ENCODE measurements at places on chromosomes 4 and X. TPM values are rescaled to one million over a fixed set of nuclear protein-coding genes. Genes with fewer than 3 reads are reported as not detected.
A peak's percentile ranks its signal among the peaks of the same experiment; 100 is the strongest.

Gene ADH1B
- not detected for total RNA-seq

GRCh38 chrX:119775517-119776238 lies 15.8 kb downstream of the RPL39 start:
- peaks cover 11% of the 10 kb centered on the region for H3K4me1 ChIP-seq
- no peak overlapping the region for H3K4me3 ChIP-seq
- no peaks in the 10 kb centered on the region for H3K27me3 ChIP-seq
- DNase-seq, result no peak
- H3K27ac ChIP-seq, result peak overlapping the region; percentile 36

DNA sequence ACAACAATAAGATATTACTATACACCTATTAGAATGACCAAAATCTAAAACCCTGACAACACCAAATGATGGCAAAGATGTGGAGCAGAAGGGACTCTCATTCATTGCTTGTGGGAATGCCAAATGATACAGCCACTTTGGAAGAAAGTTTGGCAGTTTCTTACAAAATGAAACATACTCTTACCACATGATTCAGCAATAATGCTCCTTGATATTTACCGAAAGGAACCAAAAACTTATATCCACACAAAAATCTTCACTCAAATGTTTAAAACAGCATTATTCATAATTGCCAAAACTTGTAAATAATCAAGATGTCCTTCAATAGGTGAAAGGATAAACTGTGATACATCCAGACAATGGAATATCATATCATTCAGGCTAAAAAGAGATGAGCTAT lies 180.9 kb downstream of the COL25A1 start:
- no peaks in the 10 kb centered on the region for H3K4me1 ChIP-seq
- H3K4me3 ChIP-seq, result no peak overlapping the region
- peaks cover 41% of the 10 kb centered on the region for H3K27me3 ChIP-seq
- no peaks in the 10 kb centered on the region for H3K36me3 ChIP-seq
- no peak for DNase-seq

Gene GSX2
- total RNA-seq, result not detected

DNA sequence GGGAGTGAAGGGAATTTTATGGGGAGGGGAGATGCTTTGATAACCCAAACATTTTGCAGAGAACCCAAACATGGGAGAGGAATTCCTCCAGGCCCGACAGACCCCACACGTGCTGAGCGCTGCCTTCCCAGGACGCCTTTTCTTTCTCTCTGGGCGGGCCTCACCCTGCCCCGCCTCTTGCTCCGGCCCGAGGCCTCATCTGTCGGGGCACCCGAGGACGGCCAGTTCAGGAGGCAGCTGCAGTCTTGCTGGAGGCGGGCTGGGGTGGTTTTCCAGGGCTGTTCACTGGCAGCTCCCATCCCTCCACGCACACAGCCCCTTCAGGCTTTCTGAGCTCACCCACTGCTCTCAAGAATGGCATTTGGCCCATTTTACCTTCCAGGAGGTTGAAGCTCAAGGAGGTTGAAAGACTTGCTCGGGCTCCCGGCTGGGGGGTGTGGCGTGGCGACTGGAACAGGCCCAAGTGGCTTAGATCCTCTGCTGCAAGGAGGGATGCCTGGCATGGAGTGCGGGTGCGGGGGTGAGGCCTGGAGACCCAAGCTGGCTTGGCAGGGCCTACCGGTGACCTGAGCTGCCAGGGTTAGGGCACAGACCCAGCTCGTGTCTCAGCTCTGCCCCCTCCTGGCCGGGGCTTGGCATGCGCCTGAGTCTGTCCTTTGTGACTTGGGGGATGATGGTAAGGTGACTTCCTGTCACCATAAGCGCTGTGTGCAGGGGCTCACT lies 99.2 kb downstream of the PSAPL1 start:
- H3K36me3 ChIP-seq, result no peaks in the 10 kb centered on the region
- H3K27ac ChIP-seq, result peak overlapping the region; percentile 9

DNA sequence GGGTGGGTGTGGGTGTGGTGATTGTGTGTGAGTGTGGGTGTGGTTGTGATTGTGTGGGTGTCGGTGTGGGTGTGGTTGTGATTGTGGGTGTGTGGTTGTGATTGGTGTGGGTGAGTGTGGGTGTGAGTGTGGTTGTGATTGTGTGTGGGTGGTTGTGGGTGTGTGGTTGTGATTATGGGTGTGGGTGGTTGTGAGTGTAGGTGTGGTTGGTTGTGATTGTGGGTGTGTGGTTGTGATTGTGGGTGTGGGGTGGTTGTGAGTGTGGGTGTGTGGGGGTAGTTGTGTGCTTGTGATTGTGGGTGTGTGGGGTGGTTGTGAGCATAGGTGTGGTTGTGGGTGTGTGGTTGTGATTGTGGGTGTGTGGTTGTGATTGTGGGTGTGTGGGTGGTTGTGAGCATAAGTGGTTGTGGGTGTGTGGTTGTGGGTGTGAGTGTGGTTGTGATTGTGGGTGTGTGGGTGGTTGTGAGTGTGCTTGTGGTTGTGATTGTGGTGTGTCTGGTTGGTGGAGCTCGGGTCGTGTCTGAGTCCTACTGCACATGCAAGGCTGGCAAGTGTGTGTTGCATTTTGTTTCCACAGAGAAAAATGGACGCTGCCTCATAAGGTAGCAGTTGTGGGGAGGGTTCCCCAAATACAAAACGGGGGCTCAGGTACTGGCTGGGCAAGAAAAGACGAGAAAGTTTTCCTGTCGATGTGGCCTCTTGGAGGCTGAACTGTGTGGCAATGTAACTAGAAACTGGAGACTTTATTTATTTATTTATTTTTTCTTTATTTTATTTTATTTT lies 116.7 kb downstream of the UBE2K start:
- peak overlapping the region; percentile 60 for H3K27ac ChIP-seq
- peak; percentile 19 for DNase-seq
- peaks cover 3% of the 10 kb centered on the region for H3K27me3 ChIP-seq
- H3K4me3 ChIP-seq, result peak overlapping the region; percentile 51
- peaks cover 7% of the 10 kb centered on the region for H3K4me1 ChIP-seq

DNA sequence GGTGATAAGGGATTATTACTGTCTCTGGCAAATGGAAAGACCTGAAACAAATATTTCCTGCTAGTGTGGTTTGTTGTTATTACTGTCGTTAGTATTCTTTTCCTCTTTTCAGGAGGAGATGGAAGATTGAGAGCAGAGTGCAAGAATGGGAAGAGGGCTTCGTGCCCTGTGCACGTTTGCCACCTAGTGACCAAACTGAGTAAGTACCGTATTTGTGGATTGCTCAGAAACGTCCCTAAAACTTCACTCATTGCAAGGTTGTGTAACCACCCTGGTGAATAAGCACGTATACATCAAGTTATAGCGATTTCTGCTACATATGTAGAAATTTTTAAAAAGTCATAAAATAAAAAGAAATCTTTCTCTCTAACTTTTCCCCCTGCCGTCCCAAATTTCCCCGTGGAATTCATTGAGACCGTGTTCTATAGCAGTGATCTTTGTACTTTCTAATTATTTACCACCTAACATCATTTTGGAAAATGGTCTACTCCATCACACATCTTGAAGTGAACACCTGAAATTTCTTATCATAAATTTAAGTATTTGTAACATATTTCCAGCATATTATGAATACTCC lies 24.3 kb downstream of the LINC00632 start:
- no peak overlapping the region for H3K4me3 ChIP-seq
- no peak overlapping the region for H3K27ac ChIP-seq
- H3K4me1 ChIP-seq, result no peaks in the 10 kb centered on the region
- H3K27me3 ChIP-seq, result no peaks in the 10 kb centered on the region
- H3K36me3 ChIP-seq, result no peaks in the 10 kb centered on the region

- no peak overlapping the region for H3K27ac ChIP-seq
- no peaks in the 10 kb centered on the region for H3K36me3 ChIP-seq
- no peak overlapping the region for H3K4me3 ChIP-seq
- no peak for DNase-seq
- H3K4me1 ChIP-seq, result no peaks in the 10 kb centered on the region
- no peaks in the 10 kb centered on the region for H3K27me3 ChIP-seq
Observed at GRCh38 chr4:32485956-32486355, 1765.8 kb downstream of the PCDH7 start.

Gene PCDH11X
- not detected for total RNA-seq
